Hindlimb muscle (tissue), 1 donor: ENCODE measurements at places on chromosomes 1 and 21. TPM values are rescaled to one million over a fixed set of nuclear protein-coding genes. Genes with fewer than 3 reads are reported as not detected.

Gene NDUFS5
- 302 TPM for polyA plus RNA-seq

GRCh38 chr1:229758101-229759036 lies 132.3 kb downstream of the URB2 start:
- DNase-seq = no peak

DNA sequence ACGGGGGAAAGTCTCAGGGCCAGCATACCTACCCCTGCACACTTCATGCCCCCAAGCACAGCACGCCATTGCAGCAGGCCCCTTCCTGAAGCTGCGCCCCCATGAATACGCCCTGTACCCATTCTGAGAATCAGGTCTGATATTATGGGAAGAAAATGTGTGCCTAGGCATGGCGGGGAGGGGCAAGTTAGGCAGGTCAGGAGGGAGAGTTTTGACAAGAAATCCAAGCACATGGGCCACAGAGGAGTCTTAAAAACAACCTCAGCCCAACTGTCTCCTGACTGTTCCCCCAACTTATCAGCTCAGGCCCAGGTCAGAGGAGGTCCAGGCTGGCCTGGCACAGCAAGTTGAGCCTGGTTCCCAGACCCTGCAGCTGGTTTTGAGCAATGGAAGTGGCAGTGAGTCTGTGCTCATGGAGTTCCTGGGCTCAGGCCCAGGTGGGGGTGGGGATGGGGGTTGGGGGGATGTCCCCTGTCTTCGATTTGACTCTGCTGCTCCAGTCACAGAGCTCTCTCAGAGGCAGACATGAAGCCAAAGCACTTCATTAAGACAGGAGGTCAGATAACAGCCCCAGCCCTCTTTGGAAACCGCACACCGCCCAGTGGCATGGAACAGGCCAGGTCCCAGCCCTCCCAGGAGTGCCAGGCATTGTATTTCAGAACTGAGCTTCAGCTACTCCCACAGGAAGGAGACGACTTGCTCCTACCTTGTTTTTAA lies 20.6 kb upstream of the BCAR3 start:
- DNase-seq = no peak

Gene GCSAML
- polyA plus RNA-seq = 0.15 TPM

Gene NPPB
- not detected for polyA plus RNA-seq

Gene CZIB
- polyA plus RNA-seq = 59.0 TPM

Gene VASH2
- polyA plus RNA-seq = 34.8 TPM

DNA sequence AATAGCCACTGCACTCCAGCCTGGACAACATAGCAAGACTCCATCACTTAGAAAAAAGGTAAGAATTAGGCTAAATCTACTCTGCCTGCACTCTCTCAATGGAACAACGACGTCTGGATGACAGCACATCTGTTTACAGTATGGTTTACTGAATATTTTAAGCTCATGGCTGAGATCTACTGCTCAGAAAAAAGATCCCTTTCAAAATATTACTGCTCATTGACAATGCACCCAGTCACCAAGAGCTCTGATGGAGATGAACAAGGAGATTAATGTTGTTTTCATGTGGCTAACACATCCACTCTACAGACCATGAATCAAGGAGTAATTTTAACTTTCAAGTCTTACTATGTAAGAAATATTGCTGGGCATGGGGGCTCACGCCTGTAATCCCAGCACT lies 58.0 kb downstream of the SLC27A3 start:
- DNase-seq = no peak
